Aortic smooth muscle cell (primary cell): ENCODE measurements at places on chromosomes 16 and 17. TPM values are rescaled to one million over a fixed set of nuclear protein-coding genes. Genes with fewer than 3 reads are reported as not detected.

KCNG4 gene
- total RNA-seq: under 0.01 TPM in 1 of 2 replicates, not detected in the other

EXOC3L1 gene
- 0.25 and 0.66 TPM in 2 replicates for total RNA-seq

TBX4 gene
- 0.12 TPM in 1 of 2 replicates, not detected in the other for total RNA-seq

KRT31 gene
- total RNA-seq: not detected in 2 replicates

ERBB2 gene
- 28.9 and 46.1 TPM in 2 replicates for total RNA-seq

SCPEP1 gene
- total RNA-seq: 54.6 and 75.9 TPM in 2 replicates
